A549 treated with ZK216348 at 1 μM for 4 hours (cell line): ENCODE measurements at places on chromosomes 5 and 9. TPM values are rescaled to one million over a fixed set of nuclear protein-coding genes. Genes with fewer than 3 reads are reported as not detected.

The CDO1 gene
- total RNA-seq: not detected in 5 replicates

The ELOVL7 gene
- 7.4 to 14.1 TPM (median 11.3 TPM) in 5 replicates for total RNA-seq

The FOXD4L3 gene
- total RNA-seq: 0.25 TPM in 1 of 5 replicates, not detected in the others

The IFNA2 gene
- not detected in 5 replicates for total RNA-seq

The C5orf52 gene
- not detected in 5 replicates for total RNA-seq

The LRRC8A gene
- 46.3 to 82.4 TPM (median 75.0 TPM) in 5 replicates for total RNA-seq

The CAVIN4 gene
- 0.38 to 0.86 TPM (median 0.56 TPM) in 5 replicates for total RNA-seq

The OMD gene
- not detected in 5 replicates for total RNA-seq

The GPR107 gene
- 23.5 to 30.6 TPM (median 26.8 TPM) in 5 replicates for total RNA-seq

The SLC36A3 gene
- total RNA-seq: not detected in 5 replicates

The RNF183 gene
- not detected in 5 replicates for total RNA-seq

The TXNDC8 gene
- not detected in 5 replicates for total RNA-seq
